KBM-7 (cell line): ENCODE measurements at places on chromosomes 5 and 9.

DNA sequence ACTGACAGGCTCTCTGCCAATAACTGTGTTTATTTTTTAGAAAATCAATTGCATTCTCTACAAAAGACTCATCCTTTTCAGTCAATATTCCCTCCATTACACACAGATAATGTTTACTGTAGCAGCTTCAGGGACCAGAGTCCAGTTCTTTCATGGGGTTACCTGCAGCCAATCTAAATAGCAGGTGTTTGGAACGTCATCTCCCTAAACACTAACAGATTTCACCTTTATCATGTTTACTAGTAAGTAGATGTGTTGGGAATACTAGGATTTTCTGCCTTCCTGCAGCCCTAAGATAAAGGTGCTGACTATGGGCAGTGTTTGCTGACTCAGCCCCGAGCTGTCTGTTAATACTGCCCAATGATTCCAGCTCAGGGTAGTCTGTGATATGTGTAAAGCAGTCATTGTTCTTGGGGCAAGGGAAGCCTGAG is 447.0 kb downstream of the KIF4B start:
- DNase-seq, result no peak

- DNase-seq, result no peak
These were observed 112.4 kb upstream of the RAI14 start for GRCh38 chr5:34543687-34544086.

DNA sequence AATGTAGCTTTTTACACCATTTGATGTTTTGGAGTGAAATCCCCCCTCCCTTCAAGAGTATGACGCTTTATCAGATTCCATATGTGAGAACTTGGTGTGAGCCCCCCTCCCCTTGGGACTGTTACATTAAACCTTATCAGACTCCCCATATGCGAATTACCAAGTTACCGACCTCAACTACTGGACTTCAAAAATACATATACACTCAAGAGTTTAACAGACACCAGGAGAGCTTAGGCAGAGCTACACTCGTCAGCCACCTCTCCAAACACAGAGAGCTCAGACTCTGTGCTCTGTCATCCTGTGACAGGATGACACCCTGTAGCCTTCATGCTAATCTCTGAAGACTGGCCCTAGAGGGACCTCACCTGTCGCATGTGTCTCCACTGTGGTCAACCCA is 50.2 kb downstream of the FAM114A2 start:
- no peak for DNase-seq

- no peak for DNase-seq
These were observed 175.2 kb downstream of the PSAT1 start for GRCh38 chr9:78472111-78472510.

DNA sequence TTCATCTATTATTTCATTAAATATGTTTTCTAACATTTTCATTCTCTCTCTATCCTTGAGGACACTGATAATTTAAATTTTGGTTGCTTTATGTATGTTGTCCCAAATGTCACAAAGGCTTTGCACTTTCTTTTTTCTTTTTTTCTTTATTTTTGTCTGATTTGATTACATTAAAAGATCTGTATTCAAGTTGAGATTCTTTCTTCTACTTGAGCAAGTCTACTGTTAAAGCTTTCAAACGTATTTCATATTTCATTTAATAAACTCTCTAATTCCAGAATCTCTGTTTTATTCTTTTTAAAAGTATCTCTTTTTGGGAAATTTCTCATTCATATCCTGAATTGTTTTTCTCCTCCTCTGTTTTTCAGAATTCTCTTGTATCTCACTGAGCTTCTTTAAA is 106.5 kb downstream of the GNA14 start:
- no peak for DNase-seq

GRCh38 chr5:166331521-166331920 is 1959.9 kb upstream of the WWC1 start:
- DNase-seq, result no peak

DNA sequence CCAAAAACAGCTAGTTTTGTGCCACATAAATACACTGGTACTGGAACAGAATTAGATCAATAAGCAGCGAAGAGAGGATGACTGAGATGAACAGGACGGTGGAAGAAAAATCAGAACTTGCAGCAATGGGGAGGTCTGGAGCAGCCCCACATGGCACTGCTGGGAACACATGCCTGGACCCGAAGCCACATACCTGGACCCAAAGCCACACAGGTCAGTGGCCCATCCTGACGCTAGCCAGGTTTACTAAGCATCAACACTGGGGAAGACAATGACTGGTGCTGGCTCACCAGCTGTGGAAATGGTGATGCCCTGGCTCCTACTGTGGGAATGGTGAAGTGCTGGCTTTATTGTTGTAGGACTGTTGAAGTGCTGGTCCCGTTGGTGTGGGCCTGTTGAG is 139.7 kb upstream of the IRX4 start:
- DNase-seq, result no peak

DNA sequence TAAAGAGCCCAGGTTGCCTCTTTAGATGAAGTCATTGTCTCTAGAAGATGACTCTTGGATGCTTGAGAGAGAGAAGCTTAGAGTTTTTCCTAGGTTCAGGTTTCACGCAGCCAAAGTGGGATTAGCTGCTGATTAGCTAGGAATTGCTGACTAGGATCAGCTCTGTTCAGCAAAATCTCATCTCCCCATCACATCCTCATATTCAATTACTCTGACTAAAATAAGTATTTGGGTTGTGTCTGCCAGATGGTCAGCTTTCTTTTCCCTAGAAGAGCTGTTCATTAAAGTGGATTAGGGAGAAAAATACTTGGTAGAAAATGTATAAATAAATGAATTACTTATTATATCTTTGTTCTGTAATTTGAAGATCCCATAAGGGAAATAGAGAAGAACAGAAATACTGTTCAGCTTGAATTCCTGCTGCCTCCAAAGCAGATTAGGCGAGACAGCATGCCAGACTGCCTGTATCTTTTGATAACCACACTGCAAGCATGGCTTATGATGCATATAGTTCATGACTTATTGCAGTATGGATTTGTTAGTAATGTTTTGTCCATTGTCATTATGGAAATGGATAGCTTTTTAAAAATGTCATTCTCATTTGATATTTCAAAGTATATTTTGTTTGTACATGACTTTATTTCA is 184.8 kb upstream of the CD180 start:
- no peak for DNase-seq

DNA sequence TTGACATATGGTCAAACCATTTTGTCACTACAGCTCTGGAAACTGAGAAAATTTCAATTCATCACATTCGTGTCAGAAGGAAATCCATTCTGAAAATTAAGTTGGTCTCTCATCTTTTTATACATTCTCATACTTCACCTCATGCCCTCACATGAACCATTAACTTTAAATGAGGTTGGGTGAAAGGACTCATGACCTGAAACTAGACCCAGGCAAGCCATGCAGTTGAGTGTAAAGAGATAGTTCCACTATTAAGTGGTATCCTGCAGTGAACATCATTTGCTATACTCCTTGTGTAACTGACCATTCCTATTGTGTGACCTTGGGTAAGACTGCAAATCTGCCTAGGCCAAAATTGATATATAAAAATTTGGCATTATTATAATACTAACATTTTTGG is 299.6 kb upstream of the GRIN3A start:
- DNase-seq, result no peak

- peak; percentile 57 for DNase-seq
These were observed 4.7 kb upstream of the PANK3 start for GRCh38 chr5:168583742-168584482.

DNA sequence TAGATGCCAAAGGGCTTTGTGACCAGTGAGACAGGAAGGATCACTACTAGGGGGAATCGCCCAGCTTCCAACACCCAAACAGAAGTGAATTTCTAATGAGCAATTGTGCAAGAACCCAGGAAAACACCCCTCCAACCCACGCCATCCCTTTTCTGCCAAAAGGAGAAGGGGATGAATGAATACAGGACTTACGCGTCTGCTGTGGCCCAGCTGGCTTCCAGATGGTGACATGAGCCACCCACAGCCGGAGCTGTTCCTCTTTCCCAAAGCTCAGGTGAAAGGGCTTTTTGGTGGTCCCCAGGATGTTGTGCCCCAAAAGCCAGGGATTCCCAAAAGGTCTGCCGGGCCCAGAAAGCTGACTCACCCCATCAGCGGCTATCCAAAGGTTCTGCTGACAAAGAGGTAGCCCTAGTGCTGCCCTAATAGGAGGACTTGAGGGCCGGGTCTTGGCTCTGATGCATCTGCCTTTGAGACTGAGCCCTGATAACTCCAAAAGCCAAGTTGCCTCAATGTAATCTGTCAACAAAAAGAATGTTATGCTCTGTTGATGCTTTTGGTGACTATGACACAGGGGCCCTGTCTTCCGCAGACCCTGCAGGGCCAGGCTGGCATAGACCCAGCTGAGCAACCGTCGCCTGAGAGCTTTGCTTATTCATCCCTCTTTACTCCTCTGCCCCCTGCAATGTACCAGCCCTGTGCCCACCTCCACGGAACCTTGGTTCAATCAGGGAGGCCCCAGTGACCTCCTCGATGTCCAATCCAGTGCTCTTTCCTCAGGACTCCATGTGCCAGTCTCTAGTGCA is 14.5 kb downstream of the GSN start:
- peak; percentile 75 for DNase-seq

DNA sequence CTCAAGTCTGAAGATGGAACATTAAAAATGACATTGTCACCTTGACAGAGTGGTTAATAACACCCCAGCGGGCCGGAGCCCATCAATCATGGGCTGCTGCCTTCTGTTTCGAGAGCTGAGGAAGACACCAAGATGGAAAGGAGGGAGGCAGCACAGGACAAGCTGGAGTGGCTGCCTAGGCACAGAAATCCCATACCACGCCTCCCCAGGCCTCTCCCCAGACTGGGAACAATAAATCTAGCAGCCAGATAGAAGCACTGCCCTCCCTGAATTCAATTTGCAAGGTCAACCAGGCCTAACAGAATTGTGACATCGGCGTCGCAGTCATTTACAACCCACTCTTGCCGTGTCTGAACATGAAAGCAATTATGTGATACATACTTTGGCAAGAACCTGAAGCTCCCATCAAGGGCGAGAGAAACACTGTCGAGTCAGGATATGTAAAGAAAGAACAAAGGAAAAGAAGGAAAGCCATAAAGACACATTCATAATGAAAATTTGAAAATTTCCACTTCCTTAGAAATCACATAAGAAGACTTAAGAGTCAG is 35.4 kb upstream of the ZNF354A start:
- no peak for DNase-seq

DNA sequence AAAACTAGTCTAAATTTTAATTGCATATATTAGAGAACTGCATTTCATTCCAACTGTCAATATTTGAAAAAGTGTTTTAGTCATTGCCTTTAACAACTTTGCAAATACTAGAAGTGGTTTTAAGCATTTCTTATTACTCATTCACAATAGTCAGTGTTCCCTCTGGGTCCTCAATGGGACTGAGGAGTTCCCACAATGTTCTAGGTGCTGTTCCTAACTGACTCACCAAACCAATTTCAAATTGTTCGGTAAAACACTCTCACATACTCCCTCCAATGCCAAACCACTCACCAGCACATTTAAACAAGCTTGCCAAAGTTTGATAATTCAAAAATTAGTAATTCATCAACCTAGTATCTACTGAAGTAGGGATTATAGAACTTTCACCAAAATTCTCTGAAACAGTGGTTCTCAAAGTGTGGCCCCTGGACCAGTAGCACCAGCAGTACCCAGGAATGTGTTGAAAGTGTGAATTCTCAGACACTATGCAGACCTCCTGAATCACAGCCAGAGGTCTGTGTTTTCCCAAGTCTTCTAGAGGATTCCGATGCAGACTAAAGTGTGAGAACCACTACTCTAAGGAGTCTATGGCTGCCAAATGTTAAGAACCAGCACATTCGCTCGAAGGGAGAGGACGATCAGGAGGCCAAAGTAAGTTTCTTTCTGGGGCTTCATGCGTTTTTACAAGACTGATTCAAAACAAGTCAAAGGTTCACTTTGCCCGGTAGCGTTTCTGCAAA is 72.8 kb downstream of the APBA1 start:
- DNase-seq, result no peak

DNA sequence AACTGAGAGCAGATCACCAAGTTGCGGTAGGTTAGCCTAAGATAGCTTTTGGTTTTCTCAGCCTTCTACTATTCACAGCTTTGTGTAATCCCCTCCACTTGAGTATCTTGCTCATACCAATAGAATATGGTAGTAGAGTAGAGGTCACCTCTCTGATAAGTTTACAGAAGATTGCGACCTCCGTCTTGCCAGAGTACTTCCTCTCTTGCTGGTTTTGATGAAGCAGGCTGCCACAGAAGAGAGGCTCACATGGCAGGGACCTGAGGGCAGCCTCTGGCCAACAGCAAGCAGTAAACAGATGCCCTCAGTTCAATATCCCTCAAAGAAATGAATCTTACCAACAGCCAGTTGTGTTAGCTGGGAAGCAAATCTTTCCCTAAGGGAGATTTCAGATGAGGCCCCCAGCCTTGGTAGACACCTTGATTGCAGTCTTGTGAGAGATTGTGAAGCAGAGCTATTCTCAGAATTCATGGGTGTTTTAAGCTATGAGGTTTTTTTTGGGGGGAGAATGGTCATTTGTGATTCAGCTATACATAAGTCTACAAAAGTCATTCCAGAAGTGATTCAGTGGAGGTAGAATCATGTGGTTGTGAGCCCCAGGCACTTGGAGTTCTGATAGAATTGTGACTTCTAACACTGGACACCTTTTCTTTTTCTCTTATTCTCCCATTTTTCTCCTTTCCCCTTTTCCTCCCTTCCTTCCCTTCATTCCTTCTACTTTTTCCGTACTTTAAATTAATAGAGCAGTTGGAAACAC is 22.7 kb upstream of the CDKN2B start:
- DNase-seq, result no peak

DNA sequence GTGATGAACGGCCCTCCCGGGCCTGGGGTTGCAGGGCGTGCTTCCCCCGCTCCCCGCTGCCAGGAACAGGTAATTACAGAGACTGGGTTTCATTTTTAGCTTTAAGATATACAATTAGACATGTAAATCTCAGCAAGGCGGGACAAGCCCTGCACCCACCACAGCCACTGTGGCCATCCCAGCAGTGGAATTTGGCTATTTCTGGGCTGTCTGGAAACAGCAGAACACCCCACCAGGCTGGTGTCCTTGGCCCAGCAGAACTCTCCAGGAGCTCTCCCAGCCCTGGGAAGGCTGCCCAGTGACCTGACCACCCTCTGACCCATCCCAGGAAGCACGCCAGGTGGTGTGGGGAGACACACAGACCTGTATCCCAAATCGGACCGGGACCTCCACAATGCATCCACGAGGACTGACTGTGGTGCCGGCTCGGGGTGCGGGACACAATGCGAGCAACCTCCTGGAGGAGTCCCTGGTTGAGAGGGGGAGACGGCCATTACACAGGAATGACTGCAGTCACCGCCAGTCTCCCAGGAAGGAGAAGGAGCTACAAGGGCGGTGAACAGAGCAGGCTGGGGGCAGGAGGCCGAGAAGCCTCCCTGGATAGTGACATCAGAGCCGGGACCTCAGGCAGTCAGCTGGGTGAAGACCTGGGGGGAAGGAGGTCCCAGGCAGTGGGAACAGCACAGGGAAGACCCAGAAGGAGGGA is 17.3 kb downstream of the EEIG1 start:
- DNase-seq, result no peak
